ENCODE measurements at places on chromosomes 6 and 20. TPM values are rescaled to one million over a fixed set of nuclear protein-coding genes. Genes with fewer than 3 reads are reported as not detected.

The TCF21 gene
- total RNA-seq, result 0.61 TPM

GRCh38 chr6:8434727-8435092 is 635 bp downstream of the SLC35B3 start:
- DNase-seq, result no peak
- no peaks in the 10 kb centered on the region for H3K27me3 ChIP-seq
- H3K36me3 ChIP-seq, result no peaks in the 10 kb centered on the region
- peak overlapping the region; percentile 94 for H3K27ac ChIP-seq

GRCh38 chr6:75893058-75893775 is 144.2 kb downstream of the MYO6 start:
- H3K36me3 ChIP-seq, result no peaks in the 10 kb centered on the region
- no peak overlapping the region for H3K4me3 ChIP-seq
- DNase-seq, result no peak
- H3K27ac ChIP-seq, result no peak overlapping the region
- H3K4me1 ChIP-seq, result no peaks in the 10 kb centered on the region

DNA sequence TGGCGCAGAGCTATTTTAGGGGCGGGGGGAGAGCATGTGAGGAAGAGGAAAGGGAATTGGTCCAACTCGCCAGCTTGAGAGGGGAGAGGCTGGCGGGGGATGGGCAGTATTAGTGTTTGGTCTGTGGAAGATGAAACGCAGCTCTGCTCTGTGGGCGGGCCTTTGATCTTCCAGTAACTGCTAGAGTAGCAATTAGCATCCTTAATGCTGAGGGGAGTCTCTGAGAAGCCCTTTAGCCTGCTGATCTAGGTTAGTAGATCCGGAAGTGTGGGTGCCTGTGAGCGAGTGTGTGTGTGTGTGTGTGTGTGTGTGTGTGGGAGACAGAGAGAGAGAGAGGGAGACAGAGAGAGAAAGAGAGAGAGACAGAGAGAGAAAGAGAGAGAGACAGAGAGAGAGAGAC is 117.2 kb upstream of the BACH2 start:
- H3K4me1 ChIP-seq, result no peaks in the 10 kb centered on the region
- no peaks in the 10 kb centered on the region for H3K27me3 ChIP-seq
- no peak for DNase-seq
- H3K36me3 ChIP-seq, result no peaks in the 10 kb centered on the region

DNA sequence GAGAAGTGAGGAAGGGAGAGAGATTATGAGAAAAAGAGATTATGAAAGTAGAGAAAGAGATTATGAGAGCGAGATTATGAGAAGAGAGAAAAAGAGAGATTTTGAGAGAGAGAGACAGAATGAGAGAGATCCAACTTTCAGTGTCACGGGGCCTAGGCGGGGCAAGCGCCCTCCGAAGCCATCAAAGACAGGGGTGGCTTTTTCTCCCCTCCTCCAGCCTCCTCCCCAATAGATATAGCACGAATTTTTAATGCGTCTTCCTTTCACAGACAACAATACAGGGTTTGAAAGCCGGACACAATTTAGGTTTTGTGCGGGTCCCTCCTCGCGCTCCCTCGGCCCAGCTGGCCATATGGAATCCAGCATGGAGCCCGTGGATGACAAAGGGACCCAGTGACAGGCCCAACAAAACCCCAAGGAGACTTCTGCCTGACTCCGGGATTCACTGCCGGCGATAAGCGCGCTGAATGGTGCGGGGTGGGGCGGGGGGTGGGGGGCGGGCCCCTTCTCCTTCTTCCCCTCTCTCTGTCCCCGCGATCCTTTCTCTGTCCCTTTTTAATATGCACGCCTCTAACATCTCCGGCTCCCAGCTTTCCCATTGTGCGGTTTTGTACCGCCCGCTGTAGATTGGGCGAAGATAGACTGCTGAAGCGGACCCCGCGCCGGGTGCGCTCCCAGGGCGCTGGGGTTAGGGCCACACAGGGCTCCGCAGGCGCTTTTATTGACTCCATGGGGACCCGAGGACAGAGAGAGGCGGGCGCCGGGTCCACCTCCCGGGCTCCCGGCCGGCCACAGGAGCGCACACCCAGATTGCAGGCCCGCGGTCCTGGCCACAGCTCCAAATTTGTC is 5.4 kb downstream of the NKX2-2 start:
- no peak for DNase-seq
- H3K27me3 ChIP-seq, result peaks cover 100% of the 10 kb centered on the region
- no peak overlapping the region for H3K27ac ChIP-seq
- H3K4me1 ChIP-seq, result peaks cover 53% of the 10 kb centered on the region
- no peak overlapping the region for H3K4me3 ChIP-seq

GRCh38 chr20:36010825-36011224 is 42.4 kb downstream of the CNBD2 start:
- H3K4me3 ChIP-seq, result no peak overlapping the region
- no peak overlapping the region for H3K27ac ChIP-seq
- no peak for DNase-seq
- H3K27me3 ChIP-seq, result no peaks in the 10 kb centered on the region
- H3K4me1 ChIP-seq, result no peaks in the 10 kb centered on the region

The NMBR gene
- total RNA-seq, result not detected

- no peaks in the 10 kb centered on the region for H3K27me3 ChIP-seq
- peaks cover 14% of the 10 kb centered on the region for H3K4me1 ChIP-seq
- H3K4me3 ChIP-seq, result no peak overlapping the region
- peak overlapping the region; percentile 79 for H3K27ac ChIP-seq
- no peaks in the 10 kb centered on the region for H3K36me3 ChIP-seq
Measured at GRCh38 chr20:25309395-25310267, 61.7 kb downstream of the PYGB start.

DNA sequence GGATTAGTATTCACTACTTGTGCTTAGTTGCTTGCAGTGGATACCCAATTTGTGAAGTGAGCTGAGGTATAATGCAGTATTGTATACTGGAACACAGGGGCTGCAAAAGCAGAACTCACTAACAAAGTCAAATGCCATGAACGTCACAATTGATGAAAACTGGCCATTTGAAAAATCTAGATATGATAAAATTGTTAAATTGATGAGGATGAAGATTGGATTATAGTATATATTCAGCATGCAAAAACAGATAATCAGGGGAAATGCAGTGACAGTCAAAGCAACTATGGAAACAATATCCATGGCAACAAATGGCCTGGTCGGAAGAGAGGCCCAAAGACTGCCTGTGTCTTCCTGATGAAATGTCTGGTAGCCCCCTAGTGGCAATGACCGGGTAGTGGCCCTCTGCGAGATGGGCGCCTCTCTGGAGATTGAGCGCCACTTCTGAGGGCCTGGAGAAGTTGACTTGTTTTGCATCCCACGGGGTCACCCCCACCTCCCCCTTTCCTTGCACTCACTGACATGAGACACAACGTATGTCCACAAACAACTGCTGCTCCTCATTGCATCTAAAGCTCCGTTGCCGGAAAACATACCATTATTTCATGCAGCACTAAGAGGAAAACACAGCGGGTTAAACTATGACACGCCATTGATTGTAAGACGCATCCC is 43.6 kb downstream of the C6orf15 start:
- no peak overlapping the region for H3K27ac ChIP-seq
- DNase-seq, result peak; percentile 18
- no peaks in the 10 kb centered on the region for H3K27me3 ChIP-seq

The SLC22A16 gene
- total RNA-seq, result not detected

DNA sequence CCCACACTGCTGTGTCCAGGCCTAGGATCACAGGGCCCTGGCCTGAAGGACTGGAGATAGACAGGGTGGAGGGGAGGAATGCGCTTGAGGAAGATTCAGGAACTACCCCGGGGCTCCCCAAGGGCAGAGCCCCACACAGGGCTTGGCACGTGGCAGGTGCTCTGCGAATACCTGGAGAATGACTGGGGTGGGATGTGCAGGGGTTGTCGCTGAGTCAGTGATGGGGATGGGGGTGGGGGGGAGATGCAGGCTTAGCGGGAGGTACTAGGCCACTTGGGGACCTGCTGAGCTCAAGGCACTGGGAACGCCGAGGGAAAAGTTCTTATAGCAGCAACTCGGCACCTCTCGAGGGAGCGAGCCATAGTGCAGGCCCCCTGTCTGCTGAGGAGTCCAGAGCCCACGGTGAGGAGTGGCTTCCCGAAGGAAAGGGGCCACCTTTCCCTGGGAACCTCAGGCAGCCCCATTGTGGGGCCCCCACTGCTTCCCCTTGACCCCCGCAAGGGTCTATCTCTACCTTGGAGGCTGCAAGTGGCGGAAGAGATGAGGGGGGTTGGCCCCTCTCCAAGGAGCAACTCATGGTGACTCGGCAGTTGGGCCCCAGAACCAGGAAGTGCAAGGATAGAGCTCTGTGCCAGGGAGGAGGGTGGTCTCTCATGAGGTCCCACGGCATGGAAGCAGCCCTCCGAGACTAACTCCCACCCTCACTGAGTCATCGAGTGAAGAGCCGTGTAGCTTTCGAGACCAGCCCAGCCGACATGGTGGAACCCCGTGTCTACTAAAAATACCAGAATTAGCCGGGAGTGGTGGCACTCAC is 33.1 kb downstream of the SRC start:
- no peaks in the 10 kb centered on the region for H3K27me3 ChIP-seq
- H3K36me3 ChIP-seq, result no peaks in the 10 kb centered on the region

GRCh38 chr6:160949531-160949930 is 42.0 kb upstream of the MAP3K4 start:
- H3K27ac ChIP-seq, result peak overlapping the region; percentile 25
- H3K4me1 ChIP-seq, result peaks cover 7% of the 10 kb centered on the region
- H3K4me3 ChIP-seq, result no peak overlapping the region

DNA sequence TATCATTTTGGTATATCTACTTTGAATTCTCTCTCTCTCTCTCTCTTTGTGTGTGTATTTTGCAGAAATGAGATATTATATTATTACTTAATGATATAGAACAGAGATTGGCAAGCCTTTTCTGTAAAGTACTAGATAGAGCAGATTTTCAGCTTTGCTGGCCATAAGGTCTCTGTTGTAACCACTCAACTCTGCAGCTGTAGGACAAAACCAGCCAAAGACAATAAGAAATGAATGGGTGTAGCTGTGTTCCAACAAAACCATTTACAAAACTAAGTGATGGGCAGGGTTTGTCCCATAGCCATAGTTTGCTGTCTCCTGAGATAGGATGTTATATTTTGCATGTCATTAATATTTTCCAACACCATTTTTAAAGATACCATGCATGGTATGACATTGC is 91.2 kb upstream of the TSHZ2 start:
- H3K4me1 ChIP-seq, result no peaks in the 10 kb centered on the region
- no peaks in the 10 kb centered on the region for H3K27me3 ChIP-seq
- no peak for DNase-seq
- H3K36me3 ChIP-seq, result no peaks in the 10 kb centered on the region

GRCh38 chr20:19284400-19285178 is 72.1 kb downstream of the SLC24A3 start:
- DNase-seq, result no peak
- H3K4me1 ChIP-seq, result peaks cover 44% of the 10 kb centered on the region
- peak overlapping the region; percentile 21 for H3K27ac ChIP-seq
- H3K27me3 ChIP-seq, result no peaks in the 10 kb centered on the region
- peaks cover 16% of the 10 kb centered on the region for H3K36me3 ChIP-seq

The MOG gene
- not detected for total RNA-seq

The SASH1 gene
- 62.7 TPM for total RNA-seq

GRCh38 chr6:110250058-110250457 is 69.8 kb downstream of the CDC40 start:
- no peak overlapping the region for H3K4me3 ChIP-seq
- DNase-seq, result no peak
- H3K27me3 ChIP-seq, result no peaks in the 10 kb centered on the region

The TFAP2C gene
- 34.8 TPM for total RNA-seq

GRCh38 chr6:16762268-16762549 is 949 bp upstream of the ATXN1 start:
- peak overlapping the region; percentile 79 for H3K4me3 ChIP-seq
- H3K36me3 ChIP-seq, result no peaks in the 10 kb centered on the region
- no peaks in the 10 kb centered on the region for H3K27me3 ChIP-seq
- peak overlapping the region; percentile 97 for H3K27ac ChIP-seq
- DNase-seq, result no peak

DNA sequence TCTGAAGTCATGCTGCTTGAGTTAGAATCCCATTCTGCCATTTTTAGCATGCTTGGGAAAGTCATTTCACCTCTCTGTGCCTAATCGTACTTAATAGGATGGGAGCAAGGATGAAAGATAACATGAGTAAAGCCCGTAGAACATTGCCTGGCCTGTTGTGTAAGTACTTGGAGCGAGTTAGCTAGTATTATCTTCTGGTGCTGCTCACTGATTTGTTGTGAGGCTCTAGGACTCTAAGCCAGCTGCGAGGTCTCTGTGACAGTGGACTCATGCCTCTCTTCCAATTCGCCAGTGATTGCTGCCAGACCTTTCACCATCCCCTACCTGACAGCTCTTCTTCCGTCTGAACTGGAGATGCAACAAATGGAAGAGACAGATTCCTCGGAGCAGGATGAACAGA is 17.8 kb downstream of the TAF8 start:
- no peaks in the 10 kb centered on the region for H3K4me1 ChIP-seq
- no peak for DNase-seq

DNA sequence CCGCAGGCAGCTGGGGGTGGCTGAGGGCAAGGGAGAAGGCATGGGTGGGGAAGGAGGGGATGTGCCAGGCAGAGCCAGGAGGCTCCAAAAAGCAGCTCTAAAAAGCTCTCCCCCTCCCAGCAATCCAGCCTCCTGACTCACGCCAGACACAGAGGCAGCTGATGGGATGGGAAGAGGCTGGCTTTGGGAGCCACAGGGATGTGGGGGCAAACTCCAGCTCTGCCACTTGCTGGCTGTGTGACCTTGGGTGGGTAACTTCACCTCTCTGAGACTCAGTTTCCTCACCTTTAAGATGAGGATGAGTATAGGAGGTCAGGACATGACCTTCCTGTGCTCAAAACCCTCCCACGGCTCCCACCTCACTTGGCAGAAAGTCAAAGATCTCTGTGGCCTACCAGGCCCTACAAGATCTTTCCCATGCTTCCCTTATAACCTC is 148.9 kb downstream of the CEBPB start:
- H3K4me1 ChIP-seq, result peaks cover 38% of the 10 kb centered on the region
- no peaks in the 10 kb centered on the region for H3K36me3 ChIP-seq
- no peaks in the 10 kb centered on the region for H3K27me3 ChIP-seq
- H3K27ac ChIP-seq, result peak overlapping the region; percentile 52
- no peak for DNase-seq

DNA sequence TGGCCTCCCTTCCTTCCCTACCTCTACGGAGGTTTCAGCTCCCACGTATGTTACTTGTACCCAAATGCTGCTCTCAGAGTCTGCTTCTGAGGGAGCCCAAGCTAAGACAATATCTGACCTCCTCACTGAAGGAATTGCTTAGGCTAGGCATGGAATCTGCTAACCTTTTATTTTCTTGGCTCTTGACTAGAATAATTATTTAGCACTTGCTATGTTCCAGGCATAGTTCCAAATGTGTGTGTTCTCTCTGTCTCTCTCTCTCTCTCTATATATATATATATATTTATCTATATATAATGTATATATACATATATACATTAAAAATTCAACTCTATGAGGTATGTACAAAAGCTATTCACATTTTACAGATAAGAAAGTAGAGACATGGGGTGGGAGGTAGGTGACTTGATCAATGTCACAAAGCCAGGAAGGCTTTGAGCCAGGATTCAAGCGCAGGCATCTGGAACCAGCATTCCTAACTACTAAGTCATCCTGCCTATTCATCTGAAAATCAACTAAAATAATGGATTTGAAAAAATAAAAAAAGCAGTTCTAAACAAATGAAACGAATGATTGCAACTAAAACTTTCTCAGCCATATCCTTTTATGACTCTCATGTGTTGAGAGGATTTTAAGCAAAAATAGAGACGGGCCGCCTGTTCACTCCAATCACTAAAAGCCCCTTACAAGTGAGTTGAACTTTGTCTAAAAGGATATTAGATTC is 189.7 kb upstream of the JAG1 start:
- peaks cover 12% of the 10 kb centered on the region for H3K4me1 ChIP-seq
- no peaks in the 10 kb centered on the region for H3K27me3 ChIP-seq
- peak overlapping the region; percentile 37 for H3K4me3 ChIP-seq
- H3K27ac ChIP-seq, result peak overlapping the region; percentile 86
- no peak for DNase-seq

The RSPH9 gene
- not detected for total RNA-seq

The FAM162B gene
- 3.7 TPM for total RNA-seq
